ENCODE measurements at places on chromosomes 3 and 15.
A peak's percentile ranks its signal among the peaks of the same experiment; 100 is the strongest.

DNA sequence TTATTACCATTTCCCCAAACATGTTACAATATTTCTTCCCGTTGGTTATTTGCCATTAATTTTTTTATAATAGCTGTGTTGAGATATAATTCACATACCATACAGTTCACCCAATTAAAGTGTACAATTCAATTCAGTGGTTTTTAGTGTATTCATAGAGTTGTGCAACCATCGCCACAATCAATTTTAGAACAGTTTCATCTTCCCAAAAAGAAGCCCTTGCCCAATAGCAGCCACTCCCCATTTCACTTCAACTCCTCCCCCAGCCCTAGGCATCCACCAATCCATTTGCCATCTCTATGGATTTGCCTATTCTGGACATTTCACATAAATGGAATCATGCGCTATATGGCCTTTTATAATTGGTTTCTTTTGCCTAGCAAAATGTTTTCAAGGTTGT is 225.1 kb downstream of the EPHB1 start:
- no peak for DNase-seq

- DNase-seq = no peak
Measured at GRCh38 chr3:109025896-109026295, 72.2 kb upstream of the GUCA1C start.

- DNase-seq = no peak
Measured at GRCh38 chr3:192237992-192238608, 489.2 kb downstream of the FGF12 start.

- DNase-seq = no peak
Measured at GRCh38 chr3:54434756-54435155, 312.4 kb downstream of the CACNA2D3 start.

- no peak for DNase-seq
Measured at GRCh38 chr15:30885814-30886213, 17.9 kb upstream of the FAN1 start.

DNA sequence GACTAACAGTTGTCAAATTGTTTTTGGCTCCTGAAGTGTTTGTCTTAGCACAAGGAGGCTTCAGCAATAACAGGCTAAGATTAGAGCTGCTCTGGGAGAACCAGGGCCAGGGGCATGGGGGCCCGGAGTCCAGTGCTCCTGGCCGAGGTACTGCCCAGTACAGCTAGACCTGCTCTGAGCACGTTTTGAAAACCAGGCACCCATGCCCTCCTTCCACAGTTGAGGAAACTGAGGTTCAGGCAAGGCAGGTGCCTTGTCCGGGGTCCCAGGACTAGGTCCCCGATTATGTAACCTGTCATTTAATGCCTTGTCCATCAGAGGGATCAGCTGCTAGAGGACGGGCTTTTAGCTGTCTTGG is 19.2 kb downstream of the KBTBD13 start:
- DNase-seq = no peak

GRCh38 chr3:72563690-72564370 is 284.4 kb downstream of the SHQ1 start:
- no peak for DNase-seq

DNA sequence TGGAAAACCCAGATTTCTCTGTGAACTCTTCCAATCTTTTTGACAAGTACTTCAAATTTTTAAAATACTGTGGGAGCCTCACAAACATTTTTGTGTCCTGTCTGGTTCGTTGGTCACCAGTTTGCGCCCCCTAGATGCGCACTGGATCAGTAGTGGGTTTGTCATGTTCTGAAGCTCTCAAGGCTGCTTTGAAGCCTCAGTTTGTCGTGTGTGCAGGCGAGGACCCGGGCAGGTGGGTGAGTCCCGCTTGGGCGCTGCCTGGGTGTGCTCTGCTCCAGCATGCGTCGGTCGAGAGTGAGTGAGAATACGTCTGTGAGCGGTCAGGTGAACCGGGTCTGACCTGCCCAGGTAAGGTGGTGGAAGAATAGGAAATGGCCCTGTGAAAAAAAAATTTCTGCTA is 17.3 kb upstream of the AEN start:
- DNase-seq = no peak

GRCh38 chr3:56819016-56819809 is 17.5 kb upstream of the ARHGEF3 start:
- no peak for DNase-seq

- DNase-seq = no peak
Measured at GRCh38 chr15:84804005-84804900, 12.9 kb upstream of the ALPK3 start.

GRCh38 chr3:119783883-119784282 is 2.0 kb downstream of the NR1I2 start:
- no peak for DNase-seq

DNA sequence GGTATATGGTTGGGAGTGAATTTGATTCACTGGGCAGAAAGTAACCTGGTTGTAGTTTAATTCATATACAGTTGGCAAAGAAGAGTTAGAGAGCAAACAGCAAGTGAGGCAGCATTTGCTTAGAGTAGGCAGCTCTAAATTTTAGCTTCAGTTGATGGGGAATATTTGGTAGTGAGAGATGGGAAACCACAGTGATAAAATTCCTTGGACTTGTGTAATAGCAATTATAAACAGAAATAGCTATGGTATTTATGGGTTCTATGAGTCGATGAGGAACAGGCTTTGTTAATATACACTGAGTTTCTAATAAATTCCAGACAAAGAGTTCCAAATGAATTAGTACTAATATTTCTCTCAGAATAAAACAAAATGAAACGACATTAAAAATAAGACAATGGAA is 894.0 kb downstream of the ROBO2 start:
- no peak for DNase-seq

- no peak for DNase-seq
Measured at GRCh38 chr3:135803028-135803692, 162.4 kb upstream of the PPP2R3A start.

DNA sequence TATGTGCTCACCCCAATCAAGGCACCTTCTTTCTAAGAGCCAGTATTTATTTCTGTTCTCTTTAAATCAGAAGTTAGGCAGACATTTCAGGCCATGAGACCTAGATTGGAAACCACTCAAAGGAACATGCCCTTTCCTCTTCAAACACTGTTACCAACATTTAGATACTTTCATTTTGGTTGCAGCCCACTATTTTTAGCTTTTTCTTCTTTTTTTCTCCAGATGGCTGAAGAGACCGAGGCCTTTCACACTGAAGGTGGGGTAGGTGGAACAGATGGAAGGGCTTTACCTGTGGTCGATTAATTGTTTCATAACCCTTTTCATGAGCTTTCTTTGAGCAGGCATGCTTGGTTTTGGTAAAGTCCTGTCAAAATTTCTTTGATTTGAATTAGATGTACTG is 10.9 kb upstream of the LZTFL1 start:
- no peak for DNase-seq

- no peak for DNase-seq
Measured at GRCh38 chr3:194200422-194201081, 64.6 kb downstream of the HES1 start.

DNA sequence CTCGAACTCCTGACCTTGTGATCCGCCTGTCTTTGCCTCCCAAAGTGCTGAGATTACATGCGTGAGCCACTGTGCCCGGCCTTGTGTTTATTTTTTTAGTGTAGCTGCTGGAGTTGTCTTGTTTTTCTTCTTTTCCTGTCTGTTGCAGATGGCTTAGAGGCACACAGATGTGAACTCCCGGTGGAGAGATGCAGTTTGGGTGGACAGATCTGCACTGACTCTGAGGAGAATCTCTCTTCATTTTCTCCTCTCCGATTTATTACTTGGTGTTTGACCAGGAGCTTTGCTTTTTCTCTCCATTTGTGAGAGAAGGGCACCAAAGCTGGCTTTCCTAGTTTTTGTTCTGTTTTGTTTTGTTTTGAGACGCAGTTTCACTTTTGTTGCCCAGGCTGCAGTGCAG is 62.7 kb downstream of the USP13 start:
- no peak for DNase-seq

GRCh38 chr3:7203969-7204847 is 343.3 kb downstream of the GRM7 start:
- no peak for DNase-seq

GRCh38 chr3:46947981-46948791 is 28.4 kb downstream of the CCDC12 start:
- DNase-seq = peak; percentile 62

GRCh38 chr15:48705381-48705780 is 59.9 kb upstream of the FBN1 start:
- DNase-seq = no peak

Data from activated T-cell treated with anti-CD3 and anti-CD28 coated beads, Interleukin-2, amount 50 U/mL, for 72 hours (primary cell).